Posterior cingulate gyrus (tissue), 11 donors: ENCODE measurements at places on chromosomes 7 and 10.

DNA sequence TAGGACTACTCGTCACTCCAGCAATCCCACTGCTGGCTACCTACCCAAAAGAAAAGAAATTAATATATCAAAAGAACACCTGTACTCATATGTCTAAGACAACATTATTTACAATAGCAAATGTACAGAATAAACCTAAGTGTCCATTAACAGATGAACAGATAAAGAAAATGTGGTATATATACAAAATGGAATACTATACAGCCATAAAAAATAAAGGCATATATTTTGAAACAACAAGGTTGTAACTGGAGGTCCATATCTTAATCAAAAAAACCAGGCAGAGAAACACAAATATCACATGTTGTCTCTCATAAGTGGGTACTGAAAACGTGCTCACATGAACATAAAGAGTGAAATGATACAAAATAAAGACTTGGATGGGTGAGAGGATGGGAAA, 1073.3 kb upstream of the PHF14 start:
- no peak for DNase-seq

GRCh38 chr10:2076528-2076927, 339.2 kb upstream of the ADARB2 start:
- no peak for DNase-seq

DNA sequence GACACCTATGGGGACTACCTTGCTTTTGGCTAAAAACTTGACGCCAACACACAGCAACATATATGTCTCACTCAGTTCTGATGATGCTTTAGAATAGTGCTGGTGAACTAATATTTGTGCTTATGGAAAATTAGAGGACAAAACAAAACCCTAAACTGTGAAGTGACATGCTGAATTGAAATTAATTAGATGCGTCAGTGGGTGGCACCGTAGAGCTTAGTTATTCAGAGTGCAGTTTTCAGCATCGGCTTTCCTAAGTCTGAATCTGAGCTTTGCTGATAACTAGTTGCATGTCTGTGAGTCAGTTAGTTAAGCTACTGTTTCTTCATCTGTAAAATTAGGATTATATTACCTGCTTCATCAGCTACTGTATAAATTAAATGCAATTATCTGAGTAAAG, 245.0 kb upstream of the SORCS1 start:
- no peak for DNase-seq

GRCh38 chr7:90931986-90932916, 332.0 kb upstream of the FZD1 start:
- DNase-seq: no peak

DNA sequence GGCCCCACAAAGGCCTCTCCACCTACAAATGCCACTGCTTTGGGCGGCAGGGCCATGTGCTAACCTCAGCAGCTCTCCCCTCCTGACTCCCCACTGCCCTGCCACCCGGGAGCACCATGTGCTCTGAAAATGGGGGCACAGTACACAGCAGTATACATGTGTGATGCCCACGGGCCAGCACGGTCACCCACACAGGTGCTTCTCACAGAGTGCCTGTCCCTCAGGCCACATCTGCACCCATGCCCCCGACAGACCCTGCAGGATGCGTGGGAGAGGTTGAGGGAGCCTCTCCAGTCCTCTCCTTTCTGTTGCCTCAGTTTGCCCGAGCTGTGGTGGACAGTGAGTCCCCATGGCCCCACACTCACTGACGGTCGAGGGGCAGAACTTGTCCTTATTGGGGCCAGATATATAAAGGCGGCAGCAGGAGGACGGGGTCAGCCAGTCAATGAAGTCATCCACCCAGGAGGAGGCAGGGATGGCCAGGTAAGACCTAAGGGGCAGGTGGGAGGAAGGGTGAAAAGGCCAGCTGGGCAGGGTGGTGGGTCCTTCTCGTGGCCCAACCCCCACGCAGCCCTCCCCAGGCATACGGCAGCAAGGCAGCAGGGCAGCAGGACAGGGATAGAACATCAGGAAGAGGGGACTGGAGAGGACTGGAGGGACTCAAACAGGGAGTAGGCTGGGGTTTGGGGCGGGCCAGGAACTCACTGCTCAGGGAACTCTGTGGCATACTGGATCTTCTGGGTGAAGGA, 19.6 kb downstream of the NPC1L1 start:
- no peak for DNase-seq

- DNase-seq: no peak
These were observed 1605.4 kb upstream of the LRRTM3 start for GRCh38 chr10:65320236-65321026.

GRCh38 chr10:88064608-88065382, 201.4 kb downstream of the PTEN start:
- no peak for DNase-seq

DNA sequence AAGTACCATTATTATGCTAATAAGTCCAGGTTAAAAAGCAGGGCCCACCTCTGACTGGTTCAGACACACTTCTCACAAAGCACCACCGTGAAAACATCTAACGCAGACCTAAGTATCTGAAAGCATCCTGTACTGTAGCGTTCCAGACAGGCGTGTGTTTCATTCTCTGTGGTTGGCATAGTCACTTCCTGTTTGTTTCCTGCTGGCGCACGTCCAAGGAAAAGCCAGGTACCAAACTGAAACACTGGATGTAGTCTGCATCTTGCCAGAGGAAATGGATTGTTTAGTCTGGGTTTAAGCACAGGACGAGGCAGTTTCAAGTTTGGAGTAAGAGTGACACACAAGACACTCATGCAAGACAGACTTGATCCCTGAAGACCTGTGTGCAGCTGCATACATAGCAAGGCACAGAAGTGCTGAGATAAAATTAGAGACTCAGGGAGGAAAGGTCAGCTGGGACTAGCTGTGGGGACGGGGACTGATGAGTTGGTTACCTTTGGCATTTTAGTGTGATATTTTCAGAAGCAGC, 23.3 kb downstream of the BPGM start:
- no peak for DNase-seq

GRCh38 chr10:43340619-43341018, 30.8 kb upstream of the FXYD4 start:
- no peak for DNase-seq

DNA sequence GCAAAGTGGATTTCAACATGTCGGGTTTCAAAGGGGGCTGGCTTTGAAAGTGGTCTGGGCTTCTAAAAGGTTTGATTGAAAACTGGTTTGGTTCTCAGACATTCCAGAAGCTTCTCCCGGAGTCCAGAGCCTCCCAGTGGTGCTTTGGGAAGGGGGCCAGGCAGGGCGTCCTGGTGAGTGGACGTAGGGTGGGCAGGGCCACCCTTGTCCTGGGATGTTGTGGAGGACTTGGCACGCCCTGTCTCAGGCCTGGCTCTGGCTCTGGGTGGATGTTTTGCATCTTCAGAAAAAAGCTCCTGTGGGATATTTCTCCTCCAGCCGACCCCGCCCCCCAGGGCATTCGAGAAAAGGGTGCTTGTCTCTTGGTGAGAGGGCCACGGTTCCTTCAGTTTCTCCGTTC, 31.2 kb downstream of the GRIFIN start:
- no peak for DNase-seq

GRCh38 chr10:132163278-132163765, 23.4 kb upstream of the DPYSL4 start:
- DNase-seq: no peak

- no peak for DNase-seq
These were observed 85.9 kb upstream of the AGBL3 start for GRCh38 chr7:134900166-134900982.

DNA sequence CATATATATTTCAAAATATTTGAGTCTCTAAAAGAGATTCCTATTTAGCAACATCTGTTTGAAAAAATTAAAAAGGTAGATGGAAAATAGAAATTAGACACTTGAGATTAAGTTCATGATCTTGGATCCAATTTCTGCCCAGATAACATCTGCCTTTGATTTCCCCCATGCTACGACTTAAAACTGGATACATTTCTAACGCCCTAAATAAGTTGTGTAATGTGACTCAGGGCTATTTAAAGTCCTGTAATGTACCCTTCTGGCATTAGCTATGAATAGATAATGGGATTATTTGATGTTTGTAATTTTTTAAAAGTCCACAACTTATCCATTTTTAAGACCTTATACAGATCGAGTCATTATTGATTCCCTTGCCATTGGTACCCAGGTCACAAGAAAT, 23.4 kb downstream of the CFAP43 start:
- DNase-seq: no peak

- DNase-seq: no peak
These were observed 46.0 kb upstream of the TRIM8 start for GRCh38 chr10:102598243-102598642.

DNA sequence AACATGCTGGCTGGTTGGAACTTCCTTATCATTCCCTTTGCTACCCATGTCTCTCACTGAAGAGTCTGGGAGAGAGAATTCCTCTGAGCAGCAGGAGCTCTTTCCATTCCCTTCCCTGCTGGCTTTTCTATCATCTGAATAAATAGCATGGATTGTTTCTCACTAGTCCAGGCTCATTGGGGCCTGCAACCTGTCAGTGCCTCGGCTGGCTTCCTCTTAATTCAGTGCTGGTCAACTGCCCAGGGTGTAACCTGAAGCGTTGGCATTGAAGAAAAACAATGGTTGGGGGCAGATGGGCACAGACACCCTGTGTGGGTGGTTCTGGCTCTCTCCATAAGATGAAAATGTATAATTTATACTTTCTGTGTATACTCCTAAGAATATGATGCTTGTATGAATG, 155.6 kb downstream of the ANLN start:
- DNase-seq: no peak

GRCh38 chr7:55191926-55192692, 173.0 kb upstream of the LANCL2 start:
- DNase-seq: no peak

DNA sequence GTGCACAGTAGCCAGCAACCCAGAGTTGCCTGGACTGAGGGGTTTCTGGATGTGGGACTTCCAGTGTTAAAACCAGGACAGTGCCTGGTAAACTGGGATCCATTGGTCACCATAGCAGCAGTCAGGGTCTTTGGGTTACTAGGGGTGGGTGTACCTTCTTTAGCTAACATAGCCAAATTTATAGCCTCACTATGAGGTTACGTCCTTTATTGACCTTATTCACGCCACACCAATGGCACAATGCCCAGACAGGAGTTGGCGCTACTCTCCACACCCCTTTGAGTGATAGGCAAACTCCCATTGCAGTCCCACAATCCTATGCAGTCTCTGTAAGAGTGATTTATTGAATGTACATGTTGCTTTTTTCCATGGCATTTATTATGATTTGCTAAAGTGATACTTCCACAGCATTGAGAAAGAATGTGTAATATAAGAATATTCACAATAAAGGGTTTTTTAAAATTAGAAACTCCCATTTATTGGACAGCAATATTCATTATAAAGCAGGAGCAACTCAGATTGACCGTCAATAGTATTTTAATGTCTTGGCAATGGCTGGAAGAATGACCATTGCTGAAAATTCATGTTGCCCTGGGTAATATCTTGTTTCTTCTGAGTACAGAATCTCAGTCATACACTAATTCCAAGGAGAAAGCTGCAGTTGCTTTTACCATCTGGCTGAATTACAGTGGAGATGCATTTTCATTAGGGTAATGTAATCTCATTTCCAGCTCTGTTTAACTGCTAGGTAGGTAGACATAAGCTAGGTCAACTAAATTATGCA, 26.1 kb downstream of the IFIT5 start:
- DNase-seq: no peak

DNA sequence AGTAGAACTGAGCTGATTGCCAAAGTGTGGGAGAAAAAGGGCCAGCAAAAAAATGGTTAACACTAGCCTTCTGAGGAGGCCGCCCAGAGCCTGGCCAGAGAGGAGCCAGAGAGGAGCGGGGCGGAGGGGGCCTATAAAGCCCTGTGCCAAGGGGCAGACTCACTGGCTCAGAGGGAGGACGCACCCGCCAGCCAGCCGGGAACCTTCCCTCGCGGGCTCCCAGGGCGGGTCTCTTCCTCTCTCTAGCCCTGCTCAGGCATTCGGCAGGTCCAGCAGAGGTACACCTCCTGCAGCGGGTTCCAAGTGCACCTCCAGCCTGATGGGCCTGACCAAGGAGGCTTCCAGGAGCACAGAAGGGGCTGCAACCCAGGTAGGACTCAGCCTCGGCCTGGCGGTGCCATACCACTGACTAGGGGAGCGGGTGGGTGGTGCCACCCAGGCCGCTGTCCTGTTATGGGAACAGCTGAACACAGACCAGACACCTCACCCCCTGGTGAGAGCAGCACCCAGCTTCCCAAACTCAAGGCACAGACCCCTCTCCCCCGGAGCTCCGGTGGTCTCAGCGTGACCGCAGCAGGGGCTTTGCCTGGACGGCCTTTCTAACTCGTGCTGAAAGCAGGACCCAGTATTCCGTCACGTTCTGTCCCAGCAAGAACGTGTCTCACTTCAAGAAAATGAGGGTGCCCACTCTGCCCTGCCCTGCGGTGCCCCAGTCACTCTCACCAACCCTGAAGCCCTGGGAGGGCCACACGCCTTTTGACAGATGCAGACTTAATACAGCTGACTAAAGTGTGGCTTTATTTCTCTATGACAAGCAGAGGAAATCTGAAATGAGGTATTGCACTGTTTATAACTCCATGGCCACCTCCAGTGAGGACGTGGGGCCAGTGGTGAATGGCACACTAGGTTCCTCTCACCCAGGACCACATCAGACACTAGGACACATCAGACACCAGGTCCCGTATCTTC, at the start of gene GPER1:
TSS of gene GPER1 (plus strand) at position 162 of the 969 bp plus-strand sequence. CDS start 3,616 bp downstream, outside the sequence.
- no peak for DNase-seq

- DNase-seq: no peak
These were observed 160.1 kb downstream of the CPEB3 start for GRCh38 chr10:92130622-92131274.

- no peak for DNase-seq
These were observed at the start of gene CRYGN for GRCh38 chr7:151439855-151440798. TSS of gene CRYGN (minus strand) at chr7:151440141. CDS start at chr7:151439917, 224 bp downstream.

- DNase-seq: no peak
These were observed 59.1 kb upstream of the GJD4 start for GRCh38 chr10:35545878-35546590.

DNA sequence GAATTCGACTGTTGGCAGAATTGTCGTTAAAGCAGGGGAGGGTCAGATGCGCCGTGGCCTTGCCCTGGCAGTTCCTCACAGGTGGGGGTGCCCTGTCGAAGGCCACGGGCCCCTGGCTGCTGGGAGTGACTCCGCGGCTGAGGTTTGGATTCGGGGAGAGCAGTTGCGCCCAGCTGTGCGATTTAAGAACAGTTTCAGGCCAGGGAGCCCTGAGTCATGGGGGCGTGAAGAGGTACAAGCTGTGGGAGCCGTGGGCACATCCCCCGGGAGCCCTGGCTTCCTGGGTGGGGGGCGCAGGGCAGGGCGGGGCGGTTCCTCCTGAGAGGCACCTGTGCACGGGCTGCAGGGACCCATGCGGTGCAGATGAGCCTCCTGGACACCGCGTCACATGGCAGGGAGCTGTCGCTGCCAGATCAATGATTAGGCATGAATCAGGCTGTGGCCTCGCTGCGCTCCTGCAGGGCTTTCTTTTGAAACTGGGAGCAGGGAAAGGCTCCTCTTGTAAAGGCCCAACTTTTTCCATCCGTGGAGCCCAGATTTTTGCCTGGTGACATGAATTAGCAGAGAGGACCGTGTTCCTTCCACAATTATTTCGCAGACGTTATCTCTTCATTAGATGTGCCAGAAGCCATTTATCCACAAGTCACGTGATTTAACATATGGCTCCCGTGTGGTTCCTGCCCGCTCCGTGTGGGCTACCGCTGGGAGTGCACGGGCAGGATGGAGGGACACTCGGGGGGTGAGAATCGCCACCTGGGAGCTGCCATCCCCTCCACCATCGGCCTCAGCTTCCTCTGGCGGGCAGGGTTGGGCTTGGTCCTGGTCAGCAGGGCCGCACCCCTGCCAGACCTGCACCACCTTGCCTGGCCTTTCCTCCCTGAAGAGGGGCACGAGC, 918 bp downstream of the PWWP2B start:
- no peak for DNase-seq

- DNase-seq: no peak
These were observed 21.3 kb downstream of the TSPAN12 start for GRCh38 chr7:120836556-120837115.
